CD4-positive, alpha-beta T cell (primary cell): ENCODE measurements at places on chromosomes 1 and 21. TPM values are rescaled to one million over a fixed set of nuclear protein-coding genes. Genes with fewer than 3 reads are reported as not detected.

CD164L2 gene
- total RNA-seq, result not detected

RNU1-2 gene
- 4,982 TPM for total RNA-seq

ANKRD34A gene
- total RNA-seq, result 0.47 TPM

CELA2A gene
- total RNA-seq, result not detected
